ENCODE measurements at places on chromosomes 4 and X.
A peak's percentile ranks its signal among the peaks of the same experiment; 100 is the strongest.

DNA sequence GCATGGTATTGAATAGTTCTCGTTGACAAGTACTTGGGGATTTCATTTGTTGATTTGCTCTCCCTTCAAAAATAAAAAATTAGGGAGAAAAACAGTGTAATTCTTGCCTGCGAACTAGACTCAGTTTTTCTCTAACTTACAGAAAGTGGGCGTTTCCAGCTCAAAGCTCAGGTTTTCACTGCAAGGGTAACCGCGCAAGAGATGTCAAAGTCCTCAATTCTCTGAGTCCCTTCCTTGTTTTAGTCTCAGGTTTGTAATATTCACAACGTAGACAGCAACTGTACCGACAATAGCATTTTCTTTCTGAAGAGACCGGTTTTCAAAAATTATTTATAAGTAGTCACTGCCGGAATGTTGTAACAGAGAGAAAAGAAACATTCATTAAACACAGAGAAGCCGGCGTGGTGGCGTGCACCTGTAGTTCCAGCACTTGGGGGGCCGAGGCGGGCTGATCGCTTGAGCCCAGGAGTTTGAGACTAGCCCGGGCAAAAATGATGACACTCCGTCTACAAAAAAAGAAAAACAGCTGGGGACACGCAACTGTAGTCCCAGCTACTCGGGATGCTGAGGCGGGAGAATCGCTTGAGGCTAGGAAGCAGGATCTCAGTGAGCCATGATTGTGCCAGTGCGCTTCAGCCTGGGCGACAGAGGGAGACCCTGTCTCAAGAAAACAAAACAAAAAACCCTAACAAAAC is 774 bp downstream of the ZCCHC4 start:
- DNase-seq = no peak

- no peak for DNase-seq
These were observed 123.7 kb downstream of the STOX2 start for GRCh38 chr4:184028561-184029374.

- no peak for DNase-seq
These were observed 9.8 kb downstream of the SCFD2 start for GRCh38 chr4:53355930-53356521.

- DNase-seq = no peak
These were observed 170.9 kb upstream of the CASK start for GRCh38 chrX:42094218-42094617.

DNA sequence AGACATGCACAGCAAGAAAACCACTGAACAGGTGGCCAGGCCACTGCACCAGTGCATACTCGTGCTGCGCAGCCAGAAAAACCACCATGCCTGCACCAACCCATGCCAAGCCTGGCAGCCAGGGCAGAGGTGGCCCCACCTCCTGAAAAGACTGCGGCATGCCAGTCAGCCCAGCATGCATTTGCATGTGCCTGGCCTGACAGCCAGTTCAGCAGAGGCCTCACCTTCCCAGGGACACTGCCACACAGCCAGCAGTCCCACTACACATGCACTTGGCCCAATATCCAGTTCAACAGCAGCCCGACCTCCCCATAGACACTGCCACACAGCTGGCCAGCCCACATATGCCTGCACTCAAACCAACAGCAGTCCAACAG is 43.5 kb upstream of the DDX60 start:
- DNase-seq = no peak

DNA sequence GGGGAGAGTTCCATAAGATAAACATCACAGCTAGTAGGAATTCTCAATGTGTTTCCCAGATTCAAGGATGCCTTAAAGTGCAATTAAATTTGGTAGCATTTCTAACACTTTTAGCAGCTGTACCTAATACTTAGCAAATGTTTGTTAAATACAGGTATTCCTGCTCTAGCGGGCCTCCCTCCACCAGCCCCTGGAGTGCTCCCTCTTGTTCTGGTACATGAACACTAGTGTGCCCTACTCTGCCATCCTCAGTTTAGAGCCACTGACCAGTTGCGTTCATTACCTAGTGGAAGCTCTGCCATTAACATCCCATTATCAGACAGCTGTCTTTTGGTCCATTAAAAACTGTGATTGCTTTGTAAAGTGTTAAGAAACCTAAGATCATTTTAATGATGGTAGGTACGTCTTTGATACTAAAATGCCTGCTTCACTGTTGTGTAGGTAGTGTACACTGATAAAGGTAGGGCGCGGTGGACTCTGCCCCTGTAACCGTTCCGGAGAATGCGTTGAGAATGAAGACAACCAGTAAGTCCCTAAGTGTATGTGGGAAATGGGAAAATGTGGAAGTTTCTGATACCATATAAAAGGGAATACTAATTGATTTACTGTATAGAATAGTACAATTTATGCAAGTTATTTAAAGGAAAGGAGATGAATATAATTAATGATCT is 21.7 kb downstream of the KIAA0232 start:
- DNase-seq = no peak

DNA sequence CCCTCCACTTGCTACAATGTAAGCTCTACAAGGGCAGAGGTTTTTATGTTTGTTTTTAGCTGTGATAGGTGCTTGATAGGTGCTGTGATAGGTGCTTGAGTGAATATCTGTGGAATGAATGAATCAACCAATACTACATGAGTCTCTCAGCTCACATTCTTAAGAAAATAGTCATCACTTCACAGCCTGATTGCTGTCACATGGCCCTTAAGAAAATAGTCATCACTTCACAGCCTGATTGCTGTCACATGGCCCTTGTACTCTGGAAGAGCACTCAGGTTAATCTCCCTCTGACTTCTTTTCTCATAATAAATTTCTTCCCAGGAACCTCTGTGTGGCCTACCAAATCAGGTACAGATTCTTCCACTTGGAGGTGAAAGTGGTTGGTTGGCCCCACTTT is 335.2 kb downstream of the TENM3 start:
- DNase-seq = peak; percentile 27

DNA sequence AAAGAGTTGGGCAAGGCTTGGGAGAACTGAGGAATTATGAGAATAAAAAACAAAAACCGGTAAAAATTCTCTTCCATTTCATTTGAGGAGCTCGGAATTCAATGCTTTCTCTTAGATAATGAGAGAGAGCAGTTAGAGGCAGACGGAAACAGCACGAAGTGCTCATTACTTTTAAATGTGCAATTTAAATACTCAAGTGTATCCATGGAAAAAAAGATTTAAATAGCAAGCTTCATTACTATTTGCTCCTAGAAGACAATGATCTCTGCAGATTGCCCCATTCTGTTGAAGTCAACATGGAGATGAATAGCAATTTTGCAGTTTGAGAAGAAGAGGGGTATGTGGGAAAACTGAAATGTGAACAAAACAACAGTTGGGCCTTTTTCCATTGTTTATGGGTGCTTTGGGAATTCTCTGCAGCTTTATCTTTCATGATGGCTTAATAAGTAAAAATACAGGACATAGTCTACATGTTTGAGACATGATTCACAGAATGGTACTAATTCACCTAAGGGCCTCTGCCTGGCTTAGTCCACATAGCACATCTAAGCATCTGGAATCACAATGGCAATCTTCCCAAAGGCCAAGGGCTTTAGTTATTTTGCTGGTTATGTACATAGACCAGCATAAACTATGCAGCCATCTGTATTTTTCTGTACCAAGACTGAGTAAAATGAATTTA is 512.7 kb upstream of the FAT1 start:
- peak; percentile 92 for DNase-seq

DNA sequence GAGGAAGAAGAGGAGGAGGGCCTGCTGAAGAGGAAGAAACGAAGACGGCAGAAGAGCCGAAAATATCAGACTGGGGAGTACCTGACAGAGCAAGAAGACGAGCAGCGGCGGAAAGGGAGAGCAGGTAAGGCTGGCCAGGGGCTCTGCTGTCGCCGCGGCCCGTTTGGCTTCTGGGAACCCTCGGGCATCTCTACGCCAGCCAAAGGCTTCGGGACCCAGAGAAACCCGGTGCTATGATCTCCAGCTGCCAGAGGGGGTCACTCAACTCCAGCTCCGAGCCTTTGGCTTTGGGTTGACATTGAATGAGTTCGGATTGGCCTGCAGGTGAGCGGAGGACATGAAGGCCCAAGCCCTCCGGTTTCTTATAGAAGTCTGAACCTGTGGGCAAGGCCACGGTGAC is 42.8 kb downstream of the BCORL1 start:
- DNase-seq = no peak

- DNase-seq = no peak
These were observed 139.6 kb downstream of the UNC5C start for GRCh38 chr4:95409127-95409526.

DNA sequence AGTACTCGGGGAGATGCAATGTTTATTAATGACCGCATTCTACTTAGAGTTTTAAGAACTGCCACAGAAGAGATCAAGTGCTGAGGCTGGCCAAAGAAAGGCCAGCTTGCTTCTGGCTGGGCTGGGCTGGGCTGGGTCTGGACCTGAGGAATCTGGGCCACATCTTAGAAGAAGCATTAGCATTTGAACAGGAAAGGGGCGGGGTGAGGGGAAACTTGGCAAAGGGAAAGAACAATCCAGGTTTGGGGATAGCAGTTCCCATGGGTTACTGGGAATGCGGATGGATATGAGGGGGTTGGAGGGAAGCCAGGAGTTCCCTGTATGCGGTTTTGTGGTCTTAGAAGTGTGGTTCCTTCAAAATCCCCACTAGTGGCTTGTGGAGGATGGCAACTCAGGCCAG is 83.3 kb downstream of the CLDN34 start:
- DNase-seq = no peak

- DNase-seq = no peak
These were observed 247.3 kb downstream of the GPAT3 start for GRCh38 chr4:83783215-83783614.

GRCh38 chrX:109943740-109944092 is 59.2 kb upstream of the TMEM164 start:
- DNase-seq = no peak

GRCh38 chr4:104429150-104429741 is 65.4 kb downstream of the CXXC4 start:
- no peak for DNase-seq

GRCh38 chrX:129793604-129794191 is 13.9 kb downstream of the SASH3 start:
- DNase-seq = no peak

GRCh38 chr4:112704991-112705845 is 68.3 kb downstream of the LARP7 start:
- DNase-seq = no peak

- no peak for DNase-seq
These were observed 109.6 kb downstream of the PCDH18 start for GRCh38 chr4:137422666-137423065.

DNA sequence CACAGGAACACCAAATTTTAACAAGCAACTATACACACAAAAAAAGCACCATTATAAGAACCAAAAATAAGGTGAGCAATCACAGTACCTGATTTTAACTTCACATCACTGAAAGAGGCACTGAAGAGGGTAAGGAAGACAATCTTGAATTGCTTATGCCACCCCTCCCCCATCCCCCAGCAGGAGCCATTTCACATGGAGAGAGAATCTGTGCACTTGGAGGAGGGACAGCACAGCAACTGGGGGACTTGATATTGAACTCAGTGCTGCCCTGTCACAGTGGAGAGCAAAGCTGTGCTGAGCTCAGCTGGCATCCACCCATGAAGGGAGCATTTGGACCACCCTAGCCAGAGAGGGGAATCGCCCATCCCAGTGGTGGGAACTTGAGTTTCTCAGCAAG is 56.0 kb downstream of the NUDT11 start:
- DNase-seq = no peak

GRCh38 chrX:22746081-22746480 is 253.7 kb upstream of the DDX53 start:
- DNase-seq = no peak

GRCh38 chr4:40238700-40239548 is 42.1 kb downstream of the RHOH start:
- DNase-seq = no peak

- DNase-seq = no peak
These were observed 255 bp downstream of the GYG2 start for GRCh38 chrX:2828959-2829411.

DNA sequence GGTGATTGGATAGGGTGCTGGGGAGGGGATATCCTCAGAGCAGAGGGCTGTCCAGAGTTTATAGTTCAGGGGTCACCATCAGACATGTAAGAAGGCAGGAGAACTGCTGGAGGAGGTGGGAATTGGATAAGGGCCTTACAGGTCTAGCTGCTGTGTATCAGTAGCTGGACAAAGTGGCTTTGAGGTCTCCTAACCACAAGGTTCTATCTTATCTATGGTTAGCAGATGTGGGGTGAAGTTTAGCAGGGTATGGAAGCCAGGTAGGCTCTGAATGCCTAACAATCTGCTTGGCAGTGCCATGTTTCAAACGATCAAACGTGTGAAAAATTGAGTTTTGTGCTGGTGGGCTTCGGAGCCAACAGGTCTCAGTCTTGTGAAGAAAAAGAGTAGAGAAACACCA is 32.1 kb upstream of the MAGEA8 start:
- DNase-seq = no peak

- no peak for DNase-seq
These were observed 7.5 kb upstream of the SETD7 start for GRCh38 chr4:139563515-139563914.

DNA sequence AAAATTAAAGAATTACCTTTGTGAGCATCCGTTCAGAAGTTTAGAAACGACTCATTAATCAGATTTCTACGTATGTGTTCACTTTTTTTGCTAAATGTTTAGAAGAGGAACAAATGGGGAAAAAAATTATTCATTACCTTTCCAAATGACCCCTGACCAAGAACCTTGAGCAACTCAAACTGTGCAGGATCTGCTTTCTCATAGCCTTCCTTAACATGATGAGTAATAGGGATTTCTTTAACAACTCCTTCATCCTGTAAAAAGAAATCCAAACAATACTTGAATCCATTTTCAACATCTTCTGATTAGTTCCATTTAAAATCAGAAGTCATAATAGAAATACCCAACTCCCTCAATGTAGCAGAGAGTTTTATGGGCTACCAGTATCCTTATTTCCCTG is 32.1 kb downstream of the RPS6KA6 start:
- no peak for DNase-seq

DNA sequence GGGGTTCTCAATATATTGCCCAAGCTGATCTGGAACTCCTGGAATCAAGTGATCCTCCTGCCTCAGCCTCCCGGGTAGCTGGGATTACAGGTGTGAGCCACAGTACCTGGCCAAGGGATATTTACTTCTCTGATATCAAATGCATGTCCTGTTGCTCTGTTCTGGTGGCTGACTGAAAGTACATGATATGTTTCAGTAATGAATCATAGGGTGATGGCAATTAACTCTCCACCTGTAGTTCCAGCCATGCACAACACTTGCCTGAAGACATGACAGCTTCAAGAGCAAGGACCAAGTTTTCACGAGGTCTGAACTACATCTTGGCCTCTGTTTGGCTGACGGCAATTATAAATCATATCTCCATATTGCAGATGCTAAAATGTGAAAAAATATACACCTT is 9.1 kb downstream of the ZCCHC4 start:
- DNase-seq = no peak

- no peak for DNase-seq
These were observed 361.1 kb downstream of the MID1IP1 start for GRCh38 chrX:39162322-39162735.

DNA sequence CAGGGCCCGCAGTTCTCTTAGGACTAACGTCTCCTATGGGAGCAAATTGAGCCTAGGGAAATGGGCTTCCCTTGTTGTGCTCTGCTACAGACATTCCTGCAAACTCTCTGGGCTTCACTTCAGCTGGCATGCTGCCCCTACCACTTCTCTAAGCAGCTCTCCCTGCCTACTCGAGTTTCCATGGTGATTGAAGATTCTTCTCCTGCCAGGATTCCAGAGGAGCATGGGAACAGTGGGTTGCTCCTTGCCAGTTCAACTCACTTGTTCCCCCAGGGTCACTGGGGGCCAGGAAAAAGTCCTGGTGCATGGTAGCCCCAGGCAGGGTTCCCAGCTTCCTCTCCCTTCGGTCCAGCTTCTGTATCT is 21.1 kb upstream of the WDR17 start:
- DNase-seq = no peak

All from HFF-Myc (cell line).